ENCODE measurements at places on chromosomes 12 and 14.

DNA sequence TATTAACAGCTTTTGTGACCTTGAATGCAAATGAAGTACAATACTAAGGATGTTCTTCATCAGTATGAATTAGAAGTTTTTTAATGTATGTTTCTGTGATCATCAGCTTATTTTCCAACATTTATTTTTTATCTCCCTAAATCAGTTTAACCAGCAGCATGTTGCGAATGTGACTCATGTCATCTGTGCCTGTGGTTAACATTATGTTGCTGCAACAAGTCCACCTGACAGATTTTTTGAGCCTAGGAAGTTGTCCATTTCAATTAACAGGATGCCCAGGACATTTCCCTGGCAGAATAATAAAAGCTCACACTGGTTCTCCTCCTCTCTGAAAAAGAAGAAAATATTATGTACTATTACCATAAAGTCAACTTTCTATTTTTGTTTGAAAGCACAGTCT is 155.5 kb downstream of the SYT1 start:
- no peak for DNase-seq

DNA sequence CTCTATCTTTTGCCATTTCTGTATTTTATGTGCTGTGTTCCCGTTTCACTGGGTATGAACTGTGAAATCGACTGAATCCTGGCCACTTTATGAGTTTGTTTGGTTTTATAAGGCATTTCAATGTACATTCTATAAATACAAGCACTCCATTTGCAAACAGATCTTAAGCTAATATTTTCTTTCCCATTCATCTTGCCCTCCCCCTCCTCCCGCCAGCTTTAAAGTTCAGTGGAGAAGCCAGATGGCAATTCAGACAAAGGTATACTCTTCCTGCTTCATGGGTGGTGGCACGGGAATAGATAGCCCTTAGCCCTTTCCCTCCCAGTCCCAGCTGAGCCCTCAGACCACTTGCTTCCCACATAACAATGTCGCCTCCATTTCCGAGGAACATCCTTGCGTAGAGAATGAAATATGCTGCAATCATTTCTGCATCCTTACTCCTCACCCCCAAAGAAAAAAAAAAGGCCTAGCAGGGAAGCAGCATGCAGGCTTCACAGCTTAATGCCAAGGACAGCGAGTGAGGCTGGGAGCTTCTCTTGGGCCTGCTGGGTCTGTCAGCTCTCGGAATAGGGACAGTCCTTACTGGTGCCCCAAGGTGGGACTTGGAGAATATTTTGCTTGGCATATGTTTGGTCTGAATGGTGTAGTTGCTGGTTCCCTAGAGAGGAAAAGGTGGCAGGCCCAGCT is 52.8 kb upstream of the SRSF5 start:
- DNase-seq, result no peak

- no peak for DNase-seq
These were observed 20.9 kb upstream of the PPP1CC start for GRCh38 chr12:110763583-110763982.

DNA sequence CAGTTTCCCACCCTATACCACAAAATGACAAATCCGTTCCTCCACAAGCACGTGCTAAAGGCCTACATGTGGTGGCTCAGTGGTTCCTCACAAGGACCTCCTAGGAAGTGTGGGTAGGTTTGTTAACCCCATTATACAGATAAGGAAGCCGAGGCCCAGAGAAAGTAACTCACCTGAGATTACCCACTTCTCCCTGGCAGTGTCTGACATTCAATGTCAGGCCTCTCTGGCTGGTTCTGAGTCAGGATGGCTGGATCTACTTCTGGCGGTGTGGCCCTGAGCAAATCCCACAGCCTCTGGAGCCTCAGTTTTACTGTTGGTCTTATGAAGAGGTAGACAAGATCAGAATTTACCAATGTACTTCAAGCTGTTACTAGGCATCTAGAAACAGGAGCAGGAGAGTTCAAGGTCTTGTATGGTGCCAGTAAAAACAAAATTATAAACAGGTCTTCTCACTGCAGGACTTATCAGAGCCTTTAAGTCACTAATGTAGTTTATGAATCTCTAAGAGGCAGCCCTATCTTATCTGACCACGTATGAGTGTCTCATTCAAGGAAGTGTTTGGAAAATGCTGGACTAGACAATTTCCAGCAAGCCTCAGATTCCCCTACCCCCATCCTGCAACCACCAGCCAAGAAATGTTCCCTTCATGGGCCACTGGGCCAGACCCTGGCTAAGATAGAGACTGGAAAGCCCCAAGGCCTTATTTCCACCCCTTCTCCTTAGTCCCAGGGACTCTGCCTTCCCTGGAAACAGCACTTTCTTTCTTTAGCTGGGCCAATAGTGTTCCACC is 4.2 kb downstream of the HSPB8 start:
- DNase-seq, result no peak

GRCh38 chr12:69966839-69967238 is 141.8 kb downstream of the MYRFL start:
- DNase-seq, result no peak

DNA sequence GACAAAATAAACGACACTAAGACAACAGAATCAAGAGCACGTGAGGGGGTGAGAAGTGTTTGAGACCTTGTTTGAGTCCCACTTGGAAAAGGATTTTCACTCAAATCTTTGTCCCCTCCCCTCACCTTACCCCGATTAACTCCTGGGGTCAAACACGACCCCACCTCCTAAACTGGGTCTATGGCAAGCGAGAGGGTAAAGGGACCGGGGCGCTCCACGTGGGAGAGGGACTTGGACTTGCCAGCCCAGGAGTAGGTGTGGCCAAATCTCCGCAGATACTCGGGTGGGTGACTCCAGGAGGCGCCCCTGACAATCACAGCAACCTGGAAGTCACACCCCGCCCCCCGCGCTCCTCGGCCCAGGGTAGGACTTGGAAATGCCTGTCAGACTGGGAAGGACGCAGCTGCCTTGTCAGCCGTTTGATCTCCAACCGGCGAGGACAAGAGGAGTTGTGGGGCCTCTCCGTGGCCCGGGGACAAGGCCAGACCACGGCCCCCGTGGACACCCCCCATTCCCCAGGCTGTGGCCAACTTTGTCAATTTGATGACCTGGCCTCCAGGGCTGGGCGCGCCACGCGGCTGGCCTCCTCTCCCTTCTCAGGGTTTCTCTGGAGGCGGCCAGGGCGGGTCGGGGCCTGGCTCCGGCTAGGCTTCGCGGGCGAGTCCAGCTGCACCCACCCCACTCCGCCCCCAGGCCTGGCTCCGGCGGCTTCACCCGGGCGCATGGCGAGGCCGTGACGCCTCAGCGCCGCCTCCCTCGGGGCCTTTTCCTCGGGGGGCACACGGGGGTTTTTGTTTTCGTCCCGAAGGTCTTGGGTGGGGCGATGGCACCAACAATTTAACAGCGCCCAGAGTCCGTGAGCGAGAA is 1.1 kb upstream of the BCL11B start:
- DNase-seq, result no peak
